Left renal pelvis (tissue), 4 donors: ENCODE measurements at places on chromosomes 5 and 9. TPM values are rescaled to one million over a fixed set of nuclear protein-coding genes. Genes with fewer than 3 reads are reported as not detected.

DNA sequence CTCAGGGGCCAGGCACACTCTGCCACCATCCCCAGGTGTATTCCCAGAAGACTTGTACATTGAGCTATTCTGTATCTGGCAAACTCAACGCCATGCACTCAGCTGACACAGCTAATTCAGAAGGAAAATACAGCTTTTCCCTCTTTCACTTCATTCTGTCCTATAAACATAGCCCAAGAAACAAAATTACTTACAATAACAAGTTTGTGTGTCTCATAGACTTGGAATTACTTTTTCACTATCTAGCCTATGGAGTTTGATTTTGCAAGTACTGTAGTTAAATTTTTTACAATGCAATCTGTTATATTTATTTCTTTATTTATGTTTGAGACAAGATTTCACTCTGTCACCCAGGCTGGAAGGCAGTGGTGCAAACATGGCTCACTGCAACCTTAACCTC, 125.1 kb upstream of the KLF9 start:
- no peak for DNase-seq

The SLC6A19 gene
- 70.8 TPM for polyA plus RNA-seq

- no peak for DNase-seq
These were observed 221.7 kb downstream of the FGF10 start for GRCh38 chr5:44167540-44167939.

- DNase-seq: no peak
These were observed 22.7 kb upstream of the CCDC180 start for GRCh38 chr9:97284798-97285197.

DNA sequence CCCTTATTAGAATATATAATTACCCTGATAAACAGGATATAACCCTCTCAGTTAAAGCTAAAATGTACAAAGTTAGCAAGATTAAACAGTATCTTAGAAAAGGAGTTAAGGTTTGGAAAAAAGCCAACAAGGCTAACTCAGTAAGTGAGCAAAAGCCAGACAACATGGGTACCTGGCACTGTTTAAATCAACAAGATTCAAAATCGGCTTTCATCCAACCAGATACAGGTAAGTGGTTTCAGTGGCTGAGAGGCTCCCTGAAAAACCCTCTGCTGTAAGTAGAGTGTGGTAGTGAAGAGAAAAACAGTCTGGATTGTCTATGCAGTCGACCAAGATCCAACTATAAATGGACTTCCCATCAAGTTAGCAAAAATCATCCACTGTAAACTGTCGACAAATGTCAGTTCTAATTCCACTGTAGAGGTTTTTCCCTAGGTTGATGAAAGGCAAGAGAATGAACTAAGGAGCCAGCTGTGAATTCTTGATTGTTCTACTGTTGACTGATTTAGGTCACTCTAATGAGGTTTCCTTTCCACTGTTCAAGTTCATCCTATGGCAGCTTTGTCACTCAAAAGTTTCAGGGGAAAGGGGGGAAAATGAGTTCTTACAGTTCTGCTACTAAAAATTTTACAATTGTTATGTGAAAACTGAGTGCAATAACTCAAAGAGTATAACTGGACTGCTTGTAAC, 27.3 kb downstream of the ETF1 start:
- DNase-seq: no peak

DNA sequence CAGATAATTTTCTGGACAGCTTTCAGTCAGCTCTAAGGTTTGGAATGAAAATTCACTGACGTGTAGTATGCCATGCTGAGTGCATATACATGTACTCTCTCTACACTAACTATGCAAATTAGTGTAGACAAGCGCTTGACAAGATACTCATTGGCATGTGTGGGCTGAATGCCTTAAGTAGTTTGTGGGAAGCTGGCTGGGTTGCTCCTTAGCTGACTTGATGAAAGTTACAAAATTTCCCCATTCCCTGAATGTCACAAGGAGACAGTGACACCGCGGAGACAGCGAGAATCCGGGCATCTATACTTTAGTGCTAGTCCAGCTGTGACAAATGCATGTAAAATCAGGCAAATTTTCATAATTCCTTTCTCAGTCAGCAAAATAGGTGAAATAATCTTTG, 51.6 kb upstream of the C5orf46 start:
- no peak for DNase-seq

The ACTBL2 gene
- not detected for polyA plus RNA-seq

The PCDH12 gene
- 13.9 TPM for polyA plus RNA-seq

- no peak for DNase-seq
These were observed 86.4 kb downstream of the INIP start for GRCh38 chr9:112631313-112632070.

The ARL14EPL gene
- not detected for polyA plus RNA-seq

DNA sequence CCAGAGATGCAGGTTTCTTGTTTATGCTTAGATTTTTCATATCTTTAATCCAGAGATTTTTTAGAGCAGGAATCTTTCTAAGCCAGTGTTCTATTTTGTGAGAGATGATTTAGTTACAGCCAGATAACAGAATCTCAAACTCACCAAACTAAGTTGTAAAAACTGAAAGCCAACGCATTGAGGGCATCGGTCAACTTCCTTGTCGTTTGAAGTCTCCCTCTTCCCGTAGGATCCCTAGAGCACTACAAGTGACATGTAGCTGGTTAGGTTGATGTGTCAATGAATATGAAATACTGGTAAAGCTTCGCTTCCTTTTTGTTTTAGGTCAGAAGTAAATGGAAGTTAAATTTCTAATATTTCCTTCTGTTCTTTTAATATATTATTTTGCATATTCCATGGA, 139.6 kb downstream of the YIPF5 start:
- no peak for DNase-seq

DNA sequence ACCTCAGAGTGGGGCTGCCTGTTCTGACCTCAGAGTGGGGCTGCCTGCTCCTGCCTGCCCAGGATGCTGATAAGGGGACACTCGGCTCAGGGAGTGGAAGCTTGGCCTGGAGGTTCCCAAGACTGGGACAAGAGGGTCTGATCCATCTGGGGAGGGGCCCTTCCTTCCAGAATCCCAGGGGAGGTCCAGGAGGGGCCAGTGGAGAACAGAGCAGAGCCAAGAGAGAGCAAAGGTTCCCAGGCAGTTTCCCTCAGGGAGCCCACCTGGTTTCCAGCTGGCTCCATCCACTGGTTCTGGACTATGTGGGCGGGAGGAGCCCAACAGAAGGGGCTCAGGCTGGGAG, 49.1 kb upstream of the RNU6ATAC start:
- no peak for DNase-seq

GRCh38 chr5:157143127-157143971, 684 bp upstream of the MED7 start:
- peak; percentile 85 for DNase-seq

DNA sequence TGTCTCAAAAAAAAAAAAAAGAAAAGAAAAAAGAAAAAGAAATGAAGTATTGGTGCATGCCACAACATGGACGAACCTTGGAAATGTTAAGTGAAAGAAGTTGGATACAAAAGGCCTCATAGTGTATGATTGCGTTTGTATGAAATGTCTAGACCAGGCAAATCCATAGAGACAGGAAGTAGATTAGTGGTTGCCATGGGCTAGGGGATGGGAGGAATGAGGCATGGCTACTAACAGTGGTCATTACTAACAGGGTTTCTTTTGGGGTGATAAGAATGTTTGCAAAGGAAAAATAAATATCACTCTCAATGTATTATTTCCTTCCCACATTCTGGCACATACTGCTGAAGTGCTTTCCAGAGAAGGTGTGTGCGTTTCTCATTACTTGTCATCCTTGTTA, 44.1 kb downstream of the UGCG start:
- DNase-seq: no peak

The PCDHA12 gene
- polyA plus RNA-seq: 0.06 TPM

- DNase-seq: no peak
These were observed 123.2 kb upstream of the SLC30A5 start for GRCh38 chr5:68970617-68971016.

DNA sequence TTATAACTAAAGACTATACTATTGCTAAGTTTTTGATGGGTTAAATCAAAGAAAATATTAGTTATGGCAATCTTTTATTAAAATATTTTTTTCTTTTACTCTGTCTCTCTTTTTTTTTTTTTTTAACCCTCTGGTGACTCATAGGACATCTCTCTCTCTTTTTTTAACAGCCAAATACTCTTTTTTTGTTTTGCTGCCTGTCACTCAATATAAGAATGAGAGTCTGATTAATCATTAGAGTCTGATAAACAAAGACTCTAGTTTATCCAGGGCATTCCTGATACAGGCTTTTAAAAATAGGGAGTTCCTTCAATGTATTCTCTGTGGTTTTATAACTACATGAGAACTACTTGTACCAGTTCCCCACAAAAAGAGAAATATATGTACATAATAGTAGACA, 77.3 kb downstream of the SLC38A9 start:
- DNase-seq: no peak

- DNase-seq: no peak
These were observed 29.8 kb upstream of the SEC16A start for GRCh38 chr9:136512651-136513071.

DNA sequence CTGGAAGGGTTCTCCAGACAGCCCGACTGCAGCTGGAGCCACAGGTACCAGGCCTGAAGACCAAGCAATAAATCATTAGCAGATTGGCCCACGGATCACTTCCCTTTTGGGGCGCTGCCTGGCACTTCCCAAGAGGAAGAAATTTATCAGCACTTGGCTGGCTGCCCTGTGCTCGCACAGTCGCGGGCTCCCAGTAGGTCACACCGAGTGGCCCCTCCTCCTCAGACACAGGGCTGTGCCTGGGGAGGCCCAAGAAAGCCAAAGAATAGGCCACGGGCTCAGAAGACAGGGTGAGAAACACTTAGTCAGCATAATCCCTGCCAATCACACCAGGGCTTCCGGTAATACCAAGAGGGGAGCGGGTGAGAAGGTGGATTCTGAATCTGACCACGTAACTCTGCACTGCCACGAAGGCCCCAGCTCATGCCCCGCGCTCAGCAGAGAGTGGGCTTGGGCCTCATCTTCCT, 115.7 kb upstream of the MSX2 start:
- DNase-seq: peak; percentile 12

- DNase-seq: no peak
These were observed 126.7 kb downstream of the SNX18 start for GRCh38 chr5:54644226-54644625.

The CYLC2 gene
- not detected for polyA plus RNA-seq

GRCh38 chr5:172664018-172664417, 23.0 kb downstream of the NEURL1B start:
- DNase-seq: no peak

DNA sequence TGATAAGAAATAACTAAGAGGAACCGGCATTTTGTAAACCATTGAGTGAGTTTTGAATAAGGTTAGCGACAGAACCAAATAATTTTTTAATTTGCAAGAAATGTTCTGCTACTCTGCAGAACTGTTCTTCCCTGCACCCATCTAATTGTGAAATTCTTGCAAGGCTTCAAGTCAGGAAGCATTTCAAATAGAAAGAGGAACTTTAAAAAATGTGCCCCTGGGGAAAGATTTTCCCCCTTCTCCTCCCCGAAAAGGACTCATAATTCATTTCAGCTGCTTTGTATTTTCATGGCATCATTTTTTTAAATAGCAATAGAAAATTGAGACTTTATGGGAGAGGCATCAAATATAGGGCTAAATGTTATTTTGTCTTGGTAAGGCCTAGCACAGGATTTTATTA, 180.9 kb upstream of the ANKRD55 start:
- DNase-seq: no peak

The AGXT2 gene
- 34.1 TPM for polyA plus RNA-seq

DNA sequence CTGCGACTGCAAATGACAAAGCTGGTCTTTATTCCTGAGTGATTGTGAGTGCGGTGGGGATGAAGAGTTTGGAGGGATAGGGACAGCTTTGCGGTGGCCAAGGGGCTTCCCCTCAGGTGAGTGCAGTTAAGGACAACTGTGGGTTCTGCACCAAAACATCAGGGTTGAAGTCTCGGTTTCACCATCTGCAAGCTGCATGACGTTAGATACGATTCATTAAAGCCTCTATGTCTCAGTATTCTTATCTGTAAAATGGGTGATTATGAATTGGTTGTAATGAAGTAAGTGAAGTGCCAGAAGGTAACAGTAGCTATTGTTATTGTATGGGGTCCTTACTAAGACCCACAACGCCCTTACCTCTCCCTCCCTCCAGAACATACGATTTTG, 226.8 kb upstream of the DAPK1 start:
- DNase-seq: no peak

The DDX4 gene
- not detected for polyA plus RNA-seq

DNA sequence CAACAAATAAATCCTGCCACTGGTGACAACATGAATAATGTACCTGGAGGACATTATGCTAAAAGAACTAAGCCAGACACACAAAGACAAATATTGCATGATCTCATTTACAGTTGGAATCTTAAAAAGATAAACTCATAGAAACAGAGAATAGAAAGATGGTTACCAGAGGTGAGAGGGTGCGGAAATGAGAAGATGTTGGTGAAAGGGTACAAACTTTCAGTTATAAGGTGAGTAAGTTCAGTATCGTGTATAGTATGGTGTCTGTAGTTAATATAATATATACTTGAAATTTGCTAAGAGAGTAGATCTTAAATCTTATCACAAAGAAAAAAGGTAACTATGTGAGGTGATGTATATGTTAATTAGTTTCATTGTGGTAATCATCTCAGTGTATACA, 63.3 kb downstream of the PRRC1 start:
- DNase-seq: no peak

The PDGFRB gene
- 196 TPM for polyA plus RNA-seq

The LRRC14B gene
- not detected for polyA plus RNA-seq

The FCN2 gene
- polyA plus RNA-seq: 0.31 TPM

DNA sequence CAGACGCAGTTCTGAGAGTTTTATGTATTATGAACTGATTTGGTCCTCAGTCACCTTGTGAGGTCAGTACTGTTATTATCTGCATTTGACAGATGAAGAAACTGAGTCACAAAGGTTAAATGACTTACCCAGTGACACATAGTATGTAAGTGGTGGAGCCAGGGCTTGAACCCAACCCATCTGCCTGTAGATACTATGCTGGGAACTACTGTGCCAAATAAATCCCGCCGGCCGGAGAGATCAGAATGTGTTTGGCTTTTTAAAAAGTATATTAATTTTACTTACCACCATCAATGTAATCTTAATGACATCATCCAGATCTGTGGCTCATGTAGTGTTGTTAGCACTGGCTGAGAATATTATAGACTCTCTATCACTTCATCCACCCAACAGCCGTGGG, 80.8 kb downstream of the ZNF618 start:
- DNase-seq: no peak

DNA sequence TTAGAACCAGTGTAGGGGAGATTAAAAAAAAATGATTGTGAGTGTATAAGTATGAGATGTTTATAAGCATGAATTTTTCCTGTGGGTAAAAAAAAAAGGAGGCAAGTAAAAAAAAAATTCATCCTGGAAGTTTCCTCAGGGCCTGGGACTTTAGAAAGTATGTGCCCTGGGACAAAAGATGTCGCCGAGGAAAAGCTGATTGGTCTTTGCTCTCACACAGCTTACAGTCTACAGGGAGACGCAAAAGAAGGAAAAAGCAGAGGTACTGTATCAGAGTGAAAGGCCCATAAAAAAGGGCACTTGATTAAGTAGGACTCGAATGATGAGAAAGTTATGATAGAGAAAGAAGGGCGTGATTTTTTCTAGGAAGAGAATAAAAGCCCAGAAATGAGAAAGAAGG, 501.4 kb upstream of the MEF2C start:
- DNase-seq: no peak

DNA sequence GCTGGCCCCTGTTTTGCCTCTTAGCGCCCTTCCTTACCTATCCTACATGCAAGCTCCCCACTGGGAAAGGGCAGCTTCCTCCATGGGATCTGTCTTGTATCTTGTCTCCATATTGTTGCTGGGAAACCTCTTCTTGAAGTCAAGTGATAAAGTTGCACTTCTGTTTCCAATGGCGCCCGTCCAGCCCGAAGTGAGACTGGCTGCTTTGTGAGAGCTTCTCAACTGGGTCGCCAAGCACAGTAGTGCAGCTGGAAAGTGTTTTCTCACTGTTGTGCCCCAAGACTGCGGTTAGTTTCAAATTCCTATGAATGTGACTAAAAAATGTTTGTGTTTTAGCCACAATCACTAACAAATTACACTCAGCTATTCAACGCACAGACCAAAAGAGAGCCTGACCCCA, 506.6 kb upstream of the MPDZ start:
- no peak for DNase-seq
